ENCODE measurements at places on chromosomes 4 and X.

DNA sequence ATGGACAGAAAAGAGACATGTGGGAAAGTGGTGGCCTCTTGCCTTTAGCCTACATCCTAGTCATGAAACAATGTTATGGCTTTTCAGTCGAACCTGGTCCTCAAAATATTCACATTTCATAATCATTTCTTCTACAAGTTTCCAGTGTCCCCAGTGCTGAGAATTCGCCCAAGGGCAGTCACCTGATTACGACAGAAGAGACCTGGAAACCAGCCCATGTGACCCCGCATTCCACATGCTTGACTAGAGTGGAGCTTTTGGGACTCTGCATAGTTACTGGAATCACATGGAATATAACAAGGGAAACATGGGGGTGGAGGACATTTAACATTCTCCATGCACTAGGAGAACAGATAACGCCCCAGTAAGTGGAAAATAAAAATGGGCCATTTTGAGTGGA is 100.1 kb downstream of the PPARGC1A start:
- DNase-seq = peak; percentile 7

DNA sequence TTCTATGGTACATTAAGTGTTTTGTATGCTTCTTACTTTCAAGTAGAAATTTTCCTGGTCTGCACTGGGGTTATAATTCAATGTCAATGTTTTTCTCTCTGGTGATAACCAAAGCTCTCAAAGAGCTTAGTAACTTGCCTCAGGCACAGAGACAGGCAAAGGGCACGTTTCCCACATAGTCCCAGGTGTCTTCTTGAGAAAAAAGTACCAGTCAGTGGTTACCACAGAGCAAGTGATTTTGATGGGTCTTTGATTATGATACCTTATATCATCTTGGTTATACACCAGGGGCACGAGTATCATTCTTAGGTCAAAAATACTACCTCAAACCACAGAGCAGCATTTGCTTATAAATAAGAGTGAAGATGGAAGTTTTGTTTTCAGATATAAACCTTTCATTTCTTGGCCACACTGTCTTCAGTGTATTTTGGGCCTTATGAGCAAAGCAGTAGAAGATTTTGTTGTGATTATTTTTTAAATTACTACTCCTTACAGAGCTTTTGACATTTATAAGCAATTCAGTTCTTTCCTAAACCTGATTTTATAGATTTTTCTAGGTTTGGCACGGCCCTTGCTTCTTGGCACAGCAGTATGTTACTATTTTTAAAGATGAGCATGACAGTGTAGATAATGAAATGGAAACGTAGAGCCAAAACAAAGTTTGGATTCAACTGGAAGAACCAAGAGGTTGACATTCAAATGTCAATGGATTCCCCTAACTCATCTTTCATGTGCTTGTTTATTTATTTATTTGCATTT is 85.3 kb upstream of the TLL1 start:
- DNase-seq = no peak

GRCh38 chr4:40546969-40547788 is 82.5 kb downstream of the RBM47 start:
- no peak for DNase-seq

- peak; percentile 33 for DNase-seq
These were observed 86.8 kb upstream of the ETNPPL start for GRCh38 chr4:108849611-108850168.

DNA sequence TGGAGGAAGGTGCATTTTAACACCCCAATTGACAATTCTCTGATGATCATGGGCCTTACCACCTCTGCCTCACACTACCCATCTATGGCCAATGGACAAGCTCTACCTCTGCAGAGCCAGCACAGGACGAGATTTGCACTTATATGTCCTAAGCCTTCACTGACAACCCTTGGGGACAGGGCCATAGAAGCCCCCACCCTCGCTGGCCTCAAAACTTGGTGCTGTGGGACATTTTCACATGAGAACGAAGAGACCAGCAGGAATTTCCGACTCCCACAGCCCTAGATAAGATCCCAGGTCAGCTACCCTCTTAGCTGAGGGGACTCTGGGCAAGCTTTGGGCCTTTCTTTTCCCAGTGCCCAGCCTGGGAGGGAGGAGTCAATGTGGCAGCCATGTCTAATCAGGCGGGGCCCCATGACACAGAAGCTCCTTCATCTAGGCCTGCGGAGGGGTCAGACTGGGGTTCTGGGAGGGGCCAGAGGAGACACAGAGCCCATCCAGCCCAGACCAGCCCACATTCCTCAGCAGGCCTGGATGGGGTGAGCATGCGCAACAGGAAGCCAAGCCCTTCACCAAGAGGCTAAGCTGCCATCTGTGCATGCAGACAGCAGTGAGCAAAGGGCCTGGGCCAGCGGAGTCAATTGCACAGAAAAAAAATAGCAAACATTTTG is 12.1 kb downstream of the PJA1 start:
- no peak for DNase-seq

- DNase-seq = no peak
These were observed 213.2 kb downstream of the KDR start for GRCh38 chr4:54912155-54912554.

All from smooth muscle cell of the brain vasculature (primary cell).